ENCODE measurements at places on chromosomes 5 and 9. TPM values are rescaled to one million over a fixed set of nuclear protein-coding genes. Genes with fewer than 3 reads are reported as not detected.

DNA sequence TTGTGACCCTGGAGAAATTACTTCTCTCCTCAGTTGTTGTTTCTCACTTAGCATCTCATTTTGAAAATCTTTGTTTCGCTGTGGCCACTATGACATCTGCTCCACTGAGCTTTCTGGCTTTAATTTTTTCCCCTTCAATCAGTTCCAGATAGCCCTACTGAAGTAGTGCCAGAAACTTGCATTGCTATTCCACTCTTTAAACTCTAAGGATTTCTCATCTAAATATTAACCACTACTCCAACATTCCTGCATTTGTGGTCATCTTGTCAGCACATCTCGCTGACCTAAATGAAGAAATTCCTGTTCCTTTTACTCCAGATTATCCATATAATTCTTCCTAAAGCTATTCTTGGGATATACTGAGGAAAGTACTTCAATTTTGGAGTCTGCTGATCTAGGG lies 15.3 kb upstream of the NOL6 start:
- peak; percentile 63 for DNase-seq

DNA sequence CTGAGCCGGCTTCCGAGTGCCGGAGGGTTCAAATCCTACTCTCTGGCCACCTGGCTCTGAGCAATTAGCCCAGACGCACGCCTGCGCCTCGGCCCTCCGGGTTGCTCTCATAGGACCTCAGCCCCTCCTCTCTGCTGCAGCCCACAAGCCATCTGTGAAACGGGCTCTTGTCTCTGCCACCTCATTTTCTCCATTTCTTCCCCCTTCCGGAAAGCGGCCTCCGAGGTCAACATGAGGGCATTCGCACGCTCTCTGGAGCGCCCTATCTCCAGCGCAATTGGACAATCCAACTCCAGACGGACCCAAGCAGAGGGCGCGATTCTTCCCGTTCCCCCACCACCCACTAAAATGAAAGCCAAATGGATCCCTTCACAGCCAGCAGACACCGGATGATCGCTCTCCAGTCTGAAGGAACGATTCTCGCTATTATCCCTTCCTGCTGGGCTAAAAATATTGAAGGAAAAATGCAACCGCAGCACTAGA lies 41.5 kb downstream of the VAV2 start:
- DNase-seq, result no peak

GRCh38 chr9:34993502-34994259 lies 4.1 kb downstream of the DNAJB5 start:
- peak; percentile 17 for DNase-seq

DNA sequence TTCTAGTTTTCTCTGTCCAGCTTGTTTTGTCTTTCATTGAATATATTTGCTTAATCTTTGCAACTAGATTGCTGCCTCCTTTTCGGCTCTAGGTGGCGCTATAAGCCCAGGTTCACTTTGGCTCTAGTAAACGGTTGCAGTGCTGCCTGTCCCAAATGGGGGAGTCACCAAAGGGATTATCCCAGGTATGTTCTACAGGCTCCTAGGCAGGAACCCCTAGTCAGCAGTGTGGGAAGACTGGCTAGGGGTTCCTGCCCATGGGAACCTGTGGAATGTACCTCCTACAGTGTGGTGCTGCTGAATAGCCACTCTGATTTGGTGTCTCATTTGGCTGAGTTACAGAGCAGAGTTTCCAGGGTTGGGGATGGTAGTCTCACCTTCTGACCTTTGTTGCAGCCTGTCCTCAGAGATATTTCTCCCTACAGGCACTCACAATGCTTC lies 85.2 kb downstream of the ARSB start:
- peak; percentile 50 for DNase-seq

NKD2 gene
- total RNA-seq, result not detected

GRCh38 chr5:68529581-68529980 lies 314.0 kb downstream of the PIK3R1 start:
- peak; percentile 67 for DNase-seq

- DNase-seq, result no peak
These were observed 11.1 kb upstream of the WNK2 start for GRCh38 chr9:93172666-93173364.

DNA sequence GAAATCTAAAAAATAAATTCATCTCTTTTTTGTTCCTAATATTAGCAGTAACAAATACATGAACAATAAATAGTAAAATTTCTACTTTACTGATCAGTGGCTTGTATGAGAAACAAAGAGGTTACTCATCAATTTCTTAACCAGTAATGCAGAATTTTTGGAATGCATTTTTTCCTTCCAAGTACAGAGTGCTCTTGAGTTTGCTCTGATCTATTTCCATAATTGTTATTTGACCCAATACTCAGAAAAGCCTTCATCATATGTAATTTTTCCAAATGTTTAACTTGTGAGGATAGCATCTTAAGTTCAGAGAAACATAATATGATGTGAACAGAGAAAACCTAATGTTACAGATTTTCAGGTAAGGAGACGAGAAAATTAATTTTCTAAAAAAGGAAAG lies 47.3 kb downstream of the FBN2 start:
- DNase-seq, result no peak

MLLT3 gene
- 24.7 TPM for total RNA-seq

DNA sequence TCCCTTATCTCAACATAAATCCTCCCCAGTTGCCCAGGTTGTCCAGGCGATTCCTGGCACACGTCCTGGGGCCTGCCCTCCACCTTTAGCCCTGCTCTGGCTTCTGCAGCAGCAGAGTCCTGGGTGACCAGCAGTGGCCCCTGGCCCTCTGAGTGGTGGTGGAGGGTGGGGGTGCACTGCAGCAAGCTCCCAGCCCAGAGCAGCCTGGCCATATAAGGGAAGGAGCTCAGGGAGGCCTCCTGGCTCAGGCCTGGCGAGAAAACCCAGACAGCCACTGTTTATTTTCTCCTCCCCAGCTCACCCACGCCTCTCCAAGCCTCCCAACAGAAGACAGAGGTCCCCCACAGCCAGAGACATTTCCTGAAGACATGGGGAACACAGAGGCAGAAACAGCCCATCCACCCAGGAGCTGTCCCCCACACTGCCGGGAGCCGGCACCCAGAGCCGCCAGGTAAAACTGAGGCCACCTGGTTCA lies 44.7 kb upstream of the IL17B start:
- DNase-seq, result no peak

ADAMTS19 gene
- not detected for total RNA-seq

DNA sequence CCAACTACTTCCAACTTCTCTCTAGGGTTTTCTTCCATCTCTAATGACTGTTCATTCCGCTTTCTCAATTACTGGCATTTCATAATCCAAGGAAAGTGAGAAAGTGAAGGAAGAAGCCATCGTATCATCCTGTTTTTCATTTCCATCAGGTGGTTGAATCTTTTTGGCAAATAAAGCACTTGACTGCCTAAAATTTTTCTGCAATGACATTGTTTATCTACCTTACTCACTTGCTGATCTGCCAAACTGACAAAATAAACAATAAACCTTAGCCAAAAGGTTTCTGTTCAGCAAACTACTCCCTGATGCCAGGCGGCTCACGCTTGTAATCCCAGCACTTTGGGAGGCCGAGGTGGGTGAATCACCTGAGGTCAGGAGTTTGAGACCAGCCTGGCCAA lies 18.4 kb downstream of the FNBP1 start:
- no peak for DNase-seq

- no peak for DNase-seq
These were observed 172.0 kb downstream of the NNT start for GRCh38 chr5:43774881-43775399.

MTMR12 gene
- 25.8 TPM for total RNA-seq

GABRA6 gene
- total RNA-seq, result not detected

- peak; percentile 96 for DNase-seq
These were observed 28.6 kb downstream of the MARCHF3 start for GRCh38 chr5:127001621-127002296.

GRCh38 chr5:17278931-17279330 lies 61.5 kb downstream of the BASP1 start:
- DNase-seq, result no peak

DNA sequence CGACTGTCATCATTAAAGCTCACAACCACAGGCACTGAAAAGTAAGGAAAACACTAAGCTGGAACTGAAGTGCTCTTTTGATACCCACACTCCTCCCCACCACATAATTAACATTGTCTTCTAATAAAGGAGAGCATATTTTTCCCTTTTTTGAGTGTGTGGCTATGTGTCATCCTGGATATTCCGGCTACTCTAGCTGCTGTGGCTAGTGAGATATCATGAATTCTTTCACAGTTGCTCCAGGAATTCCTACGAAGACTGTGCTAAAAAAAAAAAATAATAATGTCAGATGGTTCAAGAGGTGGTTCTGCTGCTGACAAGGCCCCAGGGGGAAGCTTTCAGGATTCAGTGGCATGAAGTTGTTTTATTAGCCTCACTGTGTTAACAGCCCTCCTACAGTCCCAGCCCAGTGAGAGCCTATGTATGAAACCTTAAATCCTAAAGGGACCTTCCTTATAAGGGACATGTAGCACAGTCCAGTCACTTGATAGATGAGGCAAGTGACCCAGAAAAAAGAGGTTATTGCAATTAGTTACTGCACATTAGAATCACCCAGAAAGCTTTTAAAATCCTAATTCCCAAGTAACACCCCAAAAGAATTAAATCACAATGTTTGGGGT lies 46.6 kb downstream of the TMEM252 start:
- no peak for DNase-seq

NINJ1 gene
- total RNA-seq, result 26.7 TPM

DNA sequence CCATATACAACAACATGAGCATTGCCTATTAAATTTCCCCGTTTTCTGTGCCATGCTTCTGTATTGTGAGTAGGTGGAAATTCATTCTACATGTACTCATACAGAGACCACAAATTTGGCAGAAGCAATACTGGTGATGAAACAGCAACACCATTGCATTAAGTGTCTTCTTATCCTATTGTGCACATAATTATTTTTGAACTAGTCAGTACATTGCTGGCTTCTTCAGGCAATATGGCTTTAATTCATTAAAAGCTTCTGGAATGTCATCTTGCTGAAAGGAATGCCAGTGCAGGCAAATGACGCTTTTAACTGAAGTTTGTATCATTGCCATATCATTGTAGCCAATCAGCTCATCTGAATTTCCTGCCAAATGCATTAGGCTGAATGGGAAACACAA lies 82.6 kb downstream of the KIAA1958 start:
- peak; percentile 96 for DNase-seq

GRCh38 chr9:107691664-107692063 lies 202.1 kb upstream of the KLF4 start:
- no peak for DNase-seq

DNA sequence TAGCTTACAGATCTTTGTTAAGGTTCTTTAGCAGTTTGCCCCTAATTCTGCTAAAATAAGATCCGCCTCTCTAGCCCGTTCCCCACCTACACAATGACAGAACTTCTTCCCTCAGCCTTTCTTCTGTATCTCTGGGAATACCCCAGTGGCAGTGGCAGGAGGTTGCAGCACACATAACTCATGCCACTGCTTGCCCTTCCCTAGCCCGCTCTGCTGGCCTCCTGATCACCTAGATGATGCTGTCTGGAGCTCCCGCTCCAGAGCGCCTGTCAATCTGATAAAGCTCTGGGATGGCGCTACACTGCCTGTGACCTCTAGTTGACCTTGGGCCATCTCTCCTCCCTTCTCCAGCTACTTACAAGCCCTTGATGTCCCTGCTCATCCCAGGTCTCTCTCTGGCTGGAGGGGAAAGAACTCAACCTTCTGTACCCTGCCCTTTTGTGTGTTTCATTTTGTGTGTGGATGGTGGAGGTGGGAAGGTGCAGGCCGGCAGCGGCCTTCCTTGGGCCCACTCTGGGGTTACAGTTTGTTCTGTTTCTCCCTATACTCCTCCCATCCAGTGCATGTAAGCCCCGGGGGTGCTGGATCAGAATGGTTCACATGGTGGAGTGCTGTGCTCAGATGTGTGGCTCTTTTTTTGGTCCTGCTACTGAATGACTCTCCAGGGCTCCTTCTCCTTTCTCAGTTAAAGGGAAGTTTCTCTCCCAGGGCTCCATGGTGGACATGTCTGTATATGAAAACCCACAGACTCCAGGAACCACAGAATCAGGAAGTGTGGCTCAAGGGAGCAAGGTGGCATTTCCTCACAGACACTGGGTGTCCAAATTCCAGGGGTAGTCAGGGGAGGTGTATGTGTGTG lies 29.1 kb downstream of the MTX3 start:
- DNase-seq, result no peak
